Dermis lymphatic vessel endothelial cell (primary cell): ENCODE measurements at places on chromosomes 6 and 20. TPM values are rescaled to one million over a fixed set of nuclear protein-coding genes. Genes with fewer than 3 reads are reported as not detected.

SH3BGRL2 gene
- 159 and 172 TPM in 2 replicates for total RNA-seq

TMEM14B gene
- 52.8 and 58.1 TPM in 2 replicates for total RNA-seq

RBM12 gene
- total RNA-seq = 43.7 and 55.0 TPM in 2 replicates

RAB5IF gene
- 58.3 and 59.5 TPM in 2 replicates for total RNA-seq

BTN3A1 gene
- 9.4 and 11.9 TPM in 2 replicates for total RNA-seq

LRRN4 gene
- total RNA-seq = not detected in 2 replicates

ETV7 gene
- not detected in 2 replicates for total RNA-seq

PHF20 gene
- 24.8 and 24.9 TPM in 2 replicates for total RNA-seq

PSMB9 gene
- 22.7 and 27.8 TPM in 2 replicates for total RNA-seq

MLIP gene
- 1.5 TPM in 2 replicates for total RNA-seq

DCDC2 gene
- total RNA-seq = not detected in 2 replicates

TBXT gene
- not detected in 2 replicates for total RNA-seq

SRMS gene
- total RNA-seq = not detected in 2 replicates

AKAP12 gene
- 331 and 532 TPM in 2 replicates for total RNA-seq

SERPINB6 gene
- total RNA-seq = 96.1 and 114 TPM in 2 replicates

FRS3 gene
- 0.76 and 0.95 TPM in 2 replicates for total RNA-seq

JPH2 gene
- total RNA-seq = 0.22 TPM in 1 of 2 replicates, not detected in the other

TNFAIP3 gene
- 2.8 and 3.4 TPM in 2 replicates for total RNA-seq

CPNE5 gene
- 4.2 and 4.4 TPM in 2 replicates for total RNA-seq

UST gene
- total RNA-seq = 0.09 and 0.65 TPM in 2 replicates

IL17A gene
- not detected in 2 replicates for total RNA-seq

LAMA5 gene
- 7.9 and 8.2 TPM in 2 replicates for total RNA-seq

SLC32A1 gene
- total RNA-seq = not detected in 2 replicates

WFDC10B gene
- total RNA-seq = not detected in 2 replicates

RUNX2 gene
- under 0.01 TPM in 1 of 2 replicates, not detected in the other for total RNA-seq

TMC2 gene
- not detected in 2 replicates for total RNA-seq

NANP gene
- total RNA-seq = 8.5 and 9.5 TPM in 2 replicates
